Breast epithelium (tissue), 4 donors: ENCODE measurements at places on chromosomes 7 and 10. TPM values are rescaled to one million over a fixed set of nuclear protein-coding genes. Genes with fewer than 3 reads are reported as not detected.

- H3K27ac ChIP-seq, result no peak overlapping the region
- DNase-seq, result no peak
- H3K4me3 ChIP-seq, result no peak overlapping the region
- no peaks in the 10 kb centered on the region for H3K27me3 ChIP-seq
- no peaks in the 10 kb centered on the region for H3K36me3 ChIP-seq
Measured at GRCh38 chr10:27603104-27603503, 99.0 kb downstream of the RAB18 start.

DNA sequence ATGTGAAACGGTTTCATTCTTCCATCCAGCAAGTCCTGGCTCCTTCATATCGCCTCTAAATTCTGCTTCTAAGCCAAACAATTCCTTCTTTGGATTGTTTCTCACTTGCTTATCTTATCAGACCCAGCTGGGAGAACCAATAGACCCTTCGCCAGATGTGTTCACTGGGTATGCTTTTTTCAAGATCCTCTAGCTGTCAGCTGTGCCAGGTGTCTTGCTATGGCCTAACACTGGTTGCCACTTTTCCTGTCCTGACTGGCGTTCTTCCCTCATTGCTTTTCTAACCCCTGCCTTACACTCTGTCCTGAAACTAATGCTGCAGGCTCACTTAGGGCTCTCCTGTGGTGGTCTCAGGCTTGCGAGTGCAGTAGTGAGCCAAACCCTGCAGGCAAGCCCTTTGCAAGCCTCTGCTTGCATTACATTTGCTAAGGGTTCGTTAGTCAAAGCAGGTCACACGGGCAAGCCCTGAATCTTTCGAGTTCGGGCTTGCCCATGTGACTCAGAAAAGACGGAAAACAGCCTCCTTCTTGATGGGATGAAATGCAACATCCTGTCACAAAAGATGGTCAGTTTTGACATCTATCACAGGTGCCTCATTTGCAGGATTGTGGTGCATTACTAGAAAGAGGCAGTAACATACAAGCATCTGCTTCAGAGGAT lies 92.8 kb downstream of the VWC2 start:
- DNase-seq, result no peak
- no peaks in the 10 kb centered on the region for H3K27me3 ChIP-seq
- no peak overlapping the region for H3K27ac ChIP-seq
- H3K36me3 ChIP-seq, result no peaks in the 10 kb centered on the region
- H3K4me3 ChIP-seq, result no peak overlapping the region
- no peaks in the 10 kb centered on the region for H3K4me1 ChIP-seq

- no peak overlapping the region for H3K27ac ChIP-seq
- no peak for DNase-seq
- H3K36me3 ChIP-seq, result peaks cover 11% of the 10 kb centered on the region
- H3K4me3 ChIP-seq, result no peak overlapping the region
- H3K27me3 ChIP-seq, result no peaks in the 10 kb centered on the region
- H3K4me1 ChIP-seq, result no peaks in the 10 kb centered on the region
Measured at GRCh38 chr7:44382459-44383265, 57.3 kb upstream of the CAMK2B start.

DNA sequence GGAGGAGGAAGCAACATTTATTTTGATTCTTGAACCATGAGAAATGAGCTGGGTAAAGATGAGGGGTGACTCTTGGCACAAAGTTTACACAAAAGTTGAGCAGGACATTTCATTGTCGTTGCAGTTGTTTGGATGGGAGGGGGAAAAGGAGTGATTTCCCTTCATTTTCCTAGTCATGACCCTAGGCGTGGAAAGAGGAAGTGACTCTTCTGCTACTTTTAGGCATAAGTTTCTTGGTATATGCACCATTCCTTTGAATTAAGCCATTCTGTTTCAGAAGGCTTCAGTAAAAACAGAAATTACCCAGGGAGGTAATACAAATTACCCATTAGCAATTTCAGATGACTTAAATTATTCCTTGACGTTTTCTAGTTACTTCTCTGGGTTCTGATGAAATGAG lies 113.9 kb upstream of the FAM171A1 start:
- DNase-seq, result no peak
- no peaks in the 10 kb centered on the region for H3K4me1 ChIP-seq
- H3K27me3 ChIP-seq, result no peaks in the 10 kb centered on the region
- no peak overlapping the region for H3K27ac ChIP-seq

Gene STEAP1
- 24.5 TPM for total RNA-seq

Gene DGKB
- total RNA-seq, result 0.44 TPM

Gene LIPN
- total RNA-seq, result not detected

Gene PNLIPRP2
- not detected for total RNA-seq
